Femur (tissue), 1 donor: ENCODE measurements at places on chromosomes 1 and 21.
A peak's percentile ranks its signal among the peaks of the same experiment; 100 is the strongest.

GRCh38 chr1:233656032-233656635 is 42.2 kb downstream of the KCNK1 start:
- DNase-seq = no peak

DNA sequence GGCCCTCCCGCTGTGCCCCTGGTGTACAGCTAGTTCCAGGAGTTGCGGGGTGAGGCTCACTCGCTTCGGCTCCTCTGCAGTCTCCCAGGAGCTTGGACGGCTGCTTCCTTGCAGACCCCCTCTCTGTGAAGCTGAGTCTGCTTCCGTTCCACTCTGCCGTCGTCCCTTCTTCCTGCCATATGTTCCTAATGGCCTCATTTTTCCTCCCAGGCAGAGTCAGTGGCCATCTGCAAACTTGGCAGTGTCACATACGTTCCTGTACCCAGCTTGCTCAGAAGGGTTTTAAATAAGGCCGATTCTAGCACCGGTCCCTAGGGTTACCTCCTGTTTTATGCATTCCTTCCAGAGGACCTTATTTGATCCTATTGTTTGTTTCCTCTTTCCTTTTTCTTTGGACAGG is 21.3 kb downstream of the ACTL8 start:
- no peak for DNase-seq

- peak; percentile 42 for DNase-seq
These were observed 9.9 kb downstream of the TOR1AIP2 start for GRCh38 chr1:179867493-179868330.

GRCh38 chr21:45308194-45309068 is 20.7 kb upstream of the POFUT2 start:
- peak; percentile 29 for DNase-seq

DNA sequence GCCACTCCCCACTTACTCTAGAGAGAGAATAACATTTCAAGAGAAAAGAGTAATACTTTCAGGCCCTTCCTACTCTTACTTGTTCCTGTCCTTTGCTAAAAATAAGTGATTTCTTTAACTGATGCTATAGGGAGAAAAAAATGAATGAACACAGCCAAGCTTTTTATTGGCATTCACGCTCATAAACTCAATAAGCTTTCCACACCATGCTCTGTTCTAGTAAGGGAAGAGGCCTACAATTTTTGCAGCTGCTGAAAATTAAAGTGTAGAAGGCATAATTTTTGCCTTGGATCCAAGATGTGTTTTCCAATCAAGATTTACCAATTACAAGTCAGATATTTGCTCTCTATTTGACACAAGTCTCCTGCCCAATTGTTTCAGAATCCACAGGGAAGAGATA is 188.1 kb upstream of the RGS18 start:
- no peak for DNase-seq

DNA sequence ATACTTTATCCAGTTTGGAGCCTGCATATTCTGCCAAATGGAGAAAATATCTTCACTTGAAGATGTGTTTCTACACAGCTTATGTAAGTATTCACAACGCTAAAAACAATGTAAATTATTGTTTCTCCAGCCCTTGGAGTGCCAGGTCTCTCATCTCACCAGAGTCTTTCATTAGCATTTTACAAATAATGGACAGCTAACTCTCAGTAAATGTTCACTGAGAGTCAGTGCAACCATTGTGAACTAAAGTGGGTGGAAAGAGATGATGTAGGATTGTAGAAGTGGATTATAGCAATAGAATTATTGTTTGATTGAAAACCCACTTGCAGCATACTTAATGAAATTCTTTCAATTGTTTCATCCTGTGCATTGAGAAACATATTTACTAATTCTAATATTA is 8.3 kb upstream of the FAM177B start:
- DNase-seq = no peak

GRCh38 chr1:46569116-46569515 is 17.7 kb upstream of the KNCN start:
- DNase-seq = no peak

DNA sequence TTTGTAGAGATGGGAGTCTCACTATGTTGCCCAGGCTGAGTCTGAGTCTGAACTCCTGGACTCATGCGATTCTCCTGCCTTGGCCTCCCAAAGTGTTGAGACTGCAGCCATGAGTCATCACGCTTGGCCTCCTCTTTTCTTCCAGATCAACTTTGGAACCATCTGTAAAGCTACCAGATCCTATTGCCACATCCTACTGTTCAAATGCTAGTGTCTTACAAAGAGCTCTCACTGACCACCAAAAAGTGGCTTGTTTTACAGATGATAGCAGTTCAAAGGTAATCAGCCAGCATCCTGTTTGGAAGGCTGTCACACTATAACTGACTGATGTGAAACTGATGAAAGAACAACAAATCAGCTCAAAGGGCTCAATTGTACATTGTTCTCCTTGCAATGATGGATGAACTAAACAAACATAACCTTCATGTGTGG is 221.6 kb downstream of the AKT3 start:
- no peak for DNase-seq

- DNase-seq = no peak
These were observed 8.8 kb upstream of the PAFAH2 start for GRCh38 chr1:26006710-26007109.

- peak; percentile 34 for DNase-seq
These were observed 4.0 kb downstream of the SHISAL2A start for GRCh38 chr1:52636721-52637695.

DNA sequence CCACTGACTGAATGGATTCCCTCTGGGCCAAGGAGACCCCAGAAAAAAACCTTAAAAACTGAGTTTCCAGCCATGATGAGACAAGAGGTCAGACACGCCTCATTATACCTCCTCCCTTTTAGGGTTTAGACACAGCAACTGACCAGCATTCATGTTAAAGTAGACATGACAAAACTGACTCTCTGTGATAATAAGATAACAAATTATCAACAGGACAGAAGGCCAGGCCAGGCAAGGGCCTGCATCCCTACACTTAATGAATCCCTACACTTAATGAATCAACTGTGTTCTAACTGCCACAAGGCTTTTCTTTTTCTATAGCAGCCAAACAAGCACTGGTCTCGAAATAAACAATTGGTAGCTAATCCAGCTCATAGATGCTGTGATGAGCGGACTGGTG is 33.3 kb upstream of the FAM89A start:
- no peak for DNase-seq

- no peak for DNase-seq
These were observed 78.4 kb downstream of the PROX1 start for GRCh38 chr1:214066190-214066589.

DNA sequence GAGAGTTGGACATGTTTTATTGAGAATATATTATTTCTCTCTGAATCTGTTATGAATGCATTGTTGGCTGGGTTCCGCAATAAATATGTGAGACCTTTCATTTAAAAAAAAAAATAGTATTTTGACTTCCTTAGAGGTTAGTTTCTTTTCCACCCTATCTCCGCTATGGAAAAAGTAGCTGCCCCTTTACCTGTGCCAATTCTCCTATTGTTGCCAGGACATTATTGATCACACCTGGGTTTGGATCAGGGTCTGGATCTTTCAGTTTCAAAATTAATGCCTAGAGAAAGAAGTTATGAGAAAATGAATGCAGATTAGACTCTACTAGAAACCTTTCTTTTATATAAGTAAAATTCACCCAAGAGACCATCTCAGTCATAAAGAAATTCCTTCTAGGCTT is 29.1 kb downstream of the MTOR start:
- DNase-seq = no peak

GRCh38 chr1:157181790-157182189 is 43.6 kb upstream of the ETV3 start:
- no peak for DNase-seq

GRCh38 chr1:226781937-226782609 is 43.0 kb upstream of the ITPKB start:
- no peak for DNase-seq

DNA sequence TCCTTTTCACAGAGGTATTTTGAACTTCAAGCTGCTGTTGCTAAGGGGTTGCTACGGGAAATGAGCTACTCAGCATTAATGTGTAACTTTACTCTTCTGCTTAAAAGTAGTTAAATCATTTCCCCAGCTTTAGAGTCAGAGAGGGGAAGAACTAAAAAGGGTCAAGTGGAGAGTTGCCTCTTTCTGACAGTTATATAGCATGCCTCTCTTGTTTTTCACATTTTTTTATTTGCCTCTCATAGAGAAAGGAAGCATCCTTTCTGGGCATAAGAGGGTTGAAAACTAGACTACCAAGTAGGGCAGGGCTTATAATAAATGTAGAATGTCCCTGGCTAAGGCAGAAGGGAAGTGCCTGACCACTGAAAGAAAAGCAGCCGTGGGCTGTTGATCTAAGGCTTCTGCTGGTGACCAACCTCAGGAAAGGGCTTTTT is 10.1 kb upstream of the ELAVL4 start:
- no peak for DNase-seq

GRCh38 chr1:218804014-218804785 is 369.5 kb upstream of the LYPLAL1 start:
- DNase-seq = no peak

GRCh38 chr1:221775206-221775605 is 33.3 kb upstream of the DUSP10 start:
- DNase-seq = no peak

DNA sequence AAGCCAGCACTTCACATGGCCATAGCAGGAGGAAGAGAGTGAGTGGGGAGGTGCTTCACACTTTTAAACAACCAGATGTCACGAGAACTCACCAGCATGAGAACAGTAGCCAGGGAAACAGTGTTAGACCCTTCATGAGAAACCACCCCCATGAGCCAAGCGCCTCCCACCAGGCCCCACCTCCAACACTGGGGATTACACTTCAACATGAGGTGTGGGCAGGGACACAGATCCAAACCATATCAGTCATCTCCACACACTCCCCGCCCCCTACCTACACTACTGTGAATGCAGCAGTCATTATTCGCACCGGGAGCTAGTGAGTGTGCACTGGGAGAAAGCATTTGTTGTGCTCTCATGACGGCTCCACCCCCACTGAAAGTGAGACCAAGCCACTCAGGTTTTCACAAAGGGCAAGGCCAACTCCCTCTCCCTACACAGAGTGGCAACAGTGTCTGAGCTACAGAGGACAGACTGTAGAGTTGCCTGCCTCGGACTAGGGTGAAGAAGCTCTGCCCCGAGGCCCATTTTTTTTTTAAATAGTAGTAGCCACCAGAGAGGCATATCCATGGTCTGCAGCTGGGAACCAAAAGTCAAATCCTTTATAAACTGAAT is 125.6 kb downstream of the BARHL2 start:
- no peak for DNase-seq

- DNase-seq = no peak
These were observed 44.3 kb downstream of the PCNX2 start for GRCh38 chr1:233251201-233251720.

DNA sequence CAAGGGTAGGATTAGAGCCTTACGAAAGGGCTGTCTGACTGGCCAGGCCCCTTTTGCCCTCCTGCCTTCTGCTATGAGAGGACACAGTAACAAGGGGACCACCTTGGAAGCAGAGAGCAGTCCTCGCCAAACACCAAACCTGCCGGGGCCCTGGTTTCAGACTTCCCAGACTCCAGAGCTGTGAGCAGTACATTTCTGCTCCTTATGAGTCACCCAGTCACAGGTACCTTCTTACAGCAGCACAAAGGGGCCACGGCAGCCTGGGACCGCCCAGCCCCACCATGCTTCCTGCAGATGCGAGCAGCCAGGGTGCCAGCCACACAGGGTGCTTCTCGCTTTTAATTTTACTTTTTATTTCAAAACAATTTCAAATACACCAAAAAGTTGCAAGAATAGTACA is 17.2 kb upstream of the POFUT2 start:
- no peak for DNase-seq

GRCh38 chr1:44643721-44644334 is 30.5 kb downstream of the TMEM53 start:
- no peak for DNase-seq

DNA sequence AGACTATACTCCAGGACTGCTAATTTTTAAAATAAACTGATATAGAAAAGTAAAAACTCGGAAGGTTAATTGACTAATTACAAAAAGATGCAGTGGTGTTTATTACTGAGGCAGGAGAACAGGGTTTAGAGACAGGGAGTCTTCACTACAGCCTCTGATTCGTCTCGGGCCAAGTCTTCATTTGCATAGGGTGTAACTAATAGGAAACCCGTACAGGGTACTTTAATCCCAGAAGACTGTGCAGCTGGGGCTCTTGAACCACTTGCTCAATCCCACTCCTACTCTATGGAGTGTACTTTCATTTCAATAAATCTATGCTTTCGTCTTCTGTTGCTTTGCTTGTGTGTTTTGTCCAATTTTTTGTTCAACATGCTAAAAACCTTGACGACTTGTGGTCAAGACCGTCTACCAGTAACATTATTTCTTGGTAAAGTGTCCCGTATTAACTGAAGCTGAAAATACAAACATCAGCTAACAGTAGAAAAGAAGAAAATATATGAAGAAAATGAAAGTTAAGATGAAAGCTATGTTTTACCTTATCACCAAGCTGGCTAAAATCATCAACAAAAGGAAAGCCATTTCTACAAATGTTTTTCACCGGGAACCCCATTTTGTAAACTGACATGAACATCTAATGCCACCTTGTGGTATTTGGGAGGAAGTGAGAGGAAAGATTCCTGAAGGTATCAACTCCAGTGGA is 8.0 kb downstream of the SDHB start:
- no peak for DNase-seq

DNA sequence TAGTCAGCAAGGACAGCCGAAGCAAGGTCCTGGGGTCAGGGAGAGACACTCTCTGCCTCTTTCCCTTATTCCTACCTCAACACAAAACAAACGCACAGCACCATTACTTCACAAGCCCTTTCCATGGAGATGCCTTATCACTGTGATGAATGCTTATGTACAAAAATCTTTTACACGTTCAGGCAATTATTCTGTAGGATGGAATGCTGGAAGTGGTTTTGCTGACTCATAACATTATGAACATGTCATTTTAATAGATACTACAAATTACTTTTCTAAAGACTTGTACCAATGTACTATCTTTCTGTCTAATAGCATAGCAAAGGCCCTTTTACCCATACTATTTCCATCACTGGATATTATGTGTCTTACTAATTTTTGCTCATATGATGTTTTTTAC is 98.4 kb downstream of the TTLL7 start:
- DNase-seq = no peak

- no peak for DNase-seq
These were observed 3.7 kb downstream of the LYPLAL1 start for GRCh38 chr1:219177363-219177762.

GRCh38 chr1:88773540-88774150 is 89.6 kb downstream of the PKN2 start:
- DNase-seq = no peak

GRCh38 chr1:94037392-94038229 is 83.3 kb downstream of the ABCA4 start:
- no peak for DNase-seq

GRCh38 chr1:237814319-237814924 is 76.3 kb downstream of the ZP4 start:
- DNase-seq = no peak

DNA sequence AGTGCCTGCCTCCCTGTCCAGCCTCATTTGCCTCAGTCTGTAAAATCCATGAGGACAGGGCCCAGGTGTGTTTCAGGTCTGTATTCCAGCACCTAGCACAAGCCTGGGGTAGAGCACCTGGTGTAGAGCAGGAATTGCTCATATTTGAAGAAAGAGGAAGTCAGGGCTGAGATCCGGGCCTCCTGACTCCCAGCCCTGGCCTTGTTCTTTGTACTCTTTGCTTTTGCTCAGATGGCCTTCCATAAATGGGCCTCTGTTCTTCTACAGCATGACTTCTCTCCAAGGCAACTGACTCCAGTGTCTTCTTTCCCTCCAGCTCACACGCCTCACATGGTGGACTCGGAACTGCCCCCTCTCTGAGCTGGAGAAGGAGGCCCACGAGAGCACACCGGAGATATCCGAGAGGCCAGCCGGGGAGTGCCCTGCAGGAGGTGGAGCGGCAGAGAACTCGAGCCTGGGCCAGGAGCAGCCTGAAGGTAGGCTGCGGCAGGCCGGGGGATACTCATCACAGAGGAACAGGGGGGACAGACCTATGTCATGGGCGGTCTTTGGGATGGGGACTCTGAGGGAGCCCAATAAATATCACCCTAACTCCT is 19.7 kb downstream of the SLC5A9 start:
- DNase-seq = no peak
